ENCODE measurements at places on chromosomes 16 and 17.

- peak; percentile 97 for DNase-seq
Measured at GRCh38 chr16:31032736-31033708, at the start of gene STX4. Gene STX4 (plus strand): TSS chr16:31033558. CDS start chr16:31033806, 248 bp downstream.

GRCh38 chr17:1420981-1421380 is 21.0 kb upstream of the YWHAE start:
- DNase-seq, result no peak

DNA sequence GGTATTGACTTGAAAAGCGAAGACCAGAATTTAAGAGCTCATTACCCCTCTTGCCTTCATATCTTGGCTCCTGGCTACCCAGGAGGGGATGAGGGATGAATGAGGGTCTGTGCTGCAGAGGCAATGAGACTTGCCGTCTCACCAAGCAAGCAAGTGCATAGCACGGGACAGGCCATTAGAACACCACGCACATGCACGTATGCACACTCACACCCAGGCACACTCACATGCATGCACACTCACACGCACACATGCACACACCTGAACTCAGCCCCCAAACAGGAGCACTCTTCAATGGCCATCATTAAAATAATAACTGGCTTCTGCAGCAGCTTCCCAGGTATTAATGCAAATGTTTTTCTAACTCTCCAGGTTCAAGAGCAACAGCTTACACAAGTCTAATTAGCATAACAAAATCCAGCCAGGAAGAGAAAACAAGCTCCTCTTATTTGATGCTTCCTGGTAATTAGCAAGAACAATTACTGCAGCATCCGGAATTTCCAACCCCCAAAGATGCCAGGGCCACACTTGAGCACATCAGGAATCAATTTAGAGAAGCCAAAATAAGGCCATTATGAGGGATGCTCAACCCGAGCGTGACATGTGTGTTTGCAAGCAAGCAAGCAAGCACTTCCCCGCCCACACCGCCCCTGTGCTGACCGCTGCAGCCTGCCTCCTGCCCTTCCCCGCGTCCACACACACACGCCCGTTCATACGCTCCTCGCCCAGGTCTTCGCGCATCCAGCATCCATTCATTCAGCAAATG is 171.6 kb upstream of the TNRC6C start:
- no peak for DNase-seq

- no peak for DNase-seq
Measured at GRCh38 chr16:28168991-28169554, 42.7 kb downstream of the XPO6 start.

- no peak for DNase-seq
Measured at GRCh38 chr17:44187131-44187899, 543 bp downstream of the TMUB2 start.

DNA sequence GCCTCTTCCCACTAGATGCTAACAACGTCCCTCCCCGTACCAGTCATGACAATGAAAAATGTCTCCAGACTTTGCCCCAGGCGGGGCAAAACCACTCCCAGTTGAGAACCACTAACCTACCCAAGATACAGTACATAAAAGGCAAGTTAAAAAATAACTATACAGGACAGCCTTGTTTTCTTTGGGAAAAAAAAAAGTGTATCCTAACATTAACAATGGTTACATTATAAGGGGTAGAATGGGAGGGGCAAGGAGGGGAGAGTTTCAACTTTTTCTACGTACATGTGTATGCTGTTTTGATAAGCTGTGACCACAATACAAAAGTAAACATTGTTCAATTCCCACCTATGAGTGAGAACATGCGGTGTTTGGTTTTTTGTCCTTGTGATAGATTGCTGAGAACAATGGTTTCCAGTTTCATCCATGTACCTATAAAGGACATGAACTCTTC is 94.9 kb downstream of the TOX3 start:
- no peak for DNase-seq

DNA sequence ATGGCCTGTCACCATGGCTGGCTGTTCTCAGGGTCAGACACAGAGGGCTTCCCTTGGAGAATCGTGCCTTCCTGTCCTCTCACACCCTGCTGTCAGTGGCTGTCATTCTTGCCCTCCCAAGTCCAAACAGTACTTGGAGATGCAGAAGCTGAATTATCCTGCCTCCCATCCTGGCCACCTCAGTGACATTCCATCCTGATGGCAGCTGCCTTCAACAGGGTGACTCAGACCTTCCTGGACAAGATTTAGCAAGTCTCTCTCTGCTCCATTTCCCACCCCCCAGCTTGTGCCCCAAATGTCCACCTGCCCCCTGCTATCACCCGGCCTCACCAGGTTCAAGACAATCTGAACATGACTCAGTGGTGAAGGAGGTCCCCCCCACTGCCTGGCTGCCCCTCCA is 4.8 kb upstream of the KRT36 start:
- DNase-seq, result no peak

- DNase-seq, result no peak
Measured at GRCh38 chr17:8725881-8726876, 18.5 kb downstream of the CCDC42 start.

GRCh38 chr16:84739349-84740124 is 39.7 kb downstream of the USP10 start:
- no peak for DNase-seq
